Inflammatory macrophage treated with lipopolysaccharide for 4 hours (primary cell): ENCODE measurements at places on chromosomes 3 and 15.

- DNase-seq = no peak
Observed at GRCh38 chr15:93018574-93018973, 70.4 kb downstream of the RGMA start.

- no peak for DNase-seq
Observed at GRCh38 chr15:33279613-33280205, 31.1 kb upstream of the RYR3 start.

GRCh38 chr3:187572441-187572840 lies 97.8 kb downstream of the SST start:
- DNase-seq = no peak

DNA sequence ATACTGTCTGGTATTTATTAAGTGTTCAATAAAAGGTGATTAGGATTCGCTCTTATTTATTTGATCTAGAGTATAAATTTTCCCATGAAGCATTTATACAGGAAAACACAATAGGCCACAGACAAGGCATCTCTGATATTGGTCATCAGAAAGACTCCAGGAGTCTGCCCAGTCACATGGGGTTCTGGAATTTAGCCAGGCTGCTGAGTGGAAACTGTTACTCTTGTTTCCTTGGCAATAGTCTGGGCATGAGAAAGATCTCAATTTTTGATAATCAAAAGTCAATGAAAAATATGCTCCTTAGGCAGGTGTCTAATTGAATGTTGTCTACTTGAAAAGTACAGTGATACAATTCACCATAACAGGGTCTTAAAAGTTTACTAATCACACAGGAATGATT lies 161.2 kb downstream of the FRMD5 start:
- DNase-seq = no peak

GRCh38 chr3:119912220-119912619 lies 130.3 kb downstream of the NR1I2 start:
- DNase-seq = peak; percentile 80

DNA sequence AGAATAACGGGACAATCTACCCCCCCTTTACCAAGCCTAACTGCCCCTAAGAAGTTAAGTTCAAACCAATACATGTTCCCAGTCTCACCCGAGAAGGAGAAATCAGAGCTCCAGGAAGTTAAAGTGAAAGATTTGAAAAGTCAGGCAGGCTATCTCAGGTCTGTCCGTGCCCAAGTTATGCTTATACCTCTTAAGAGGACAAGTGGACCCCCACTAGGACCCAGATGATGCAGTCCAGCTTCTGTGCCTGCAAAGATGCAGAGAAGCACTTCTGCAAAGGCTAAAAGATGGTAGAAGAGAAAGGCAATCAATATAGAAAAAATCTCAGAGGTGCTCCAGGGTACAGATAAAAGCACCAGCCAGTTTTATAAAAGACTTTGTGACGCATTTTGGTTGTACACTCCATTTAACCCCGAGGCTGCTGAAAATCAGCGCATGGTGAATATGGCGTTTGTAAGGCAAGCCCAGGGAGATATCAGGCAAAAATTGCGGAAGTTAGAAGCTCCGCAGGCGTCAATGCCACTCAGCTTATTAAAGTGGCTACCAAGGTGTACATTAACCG lies 9.8 kb upstream of the SLC9C1 start:
- peak; percentile 21 for DNase-seq

DNA sequence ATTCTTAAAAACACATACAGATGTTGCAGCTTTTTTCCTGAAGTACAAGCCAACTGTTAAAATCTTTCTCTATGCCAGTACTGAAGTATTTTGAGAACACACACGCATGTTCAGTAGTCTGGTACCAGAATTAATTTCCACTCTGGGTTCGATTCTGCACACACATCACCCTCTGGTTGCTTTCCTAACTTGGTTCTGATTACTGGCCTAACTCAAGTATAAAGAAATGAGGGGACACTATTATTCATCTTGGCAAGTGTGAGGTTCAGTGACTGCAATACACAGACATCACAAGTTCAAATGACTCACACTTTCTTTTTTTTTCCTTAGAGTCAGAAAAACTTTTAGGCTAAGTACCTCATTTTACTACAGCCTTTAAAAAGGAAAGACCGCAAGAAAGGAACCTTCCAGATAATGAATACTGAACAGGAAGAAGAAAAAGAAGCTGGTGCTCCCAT lies 37.4 kb upstream of the LDHAL6B start:
- peak; percentile 96 for DNase-seq

DNA sequence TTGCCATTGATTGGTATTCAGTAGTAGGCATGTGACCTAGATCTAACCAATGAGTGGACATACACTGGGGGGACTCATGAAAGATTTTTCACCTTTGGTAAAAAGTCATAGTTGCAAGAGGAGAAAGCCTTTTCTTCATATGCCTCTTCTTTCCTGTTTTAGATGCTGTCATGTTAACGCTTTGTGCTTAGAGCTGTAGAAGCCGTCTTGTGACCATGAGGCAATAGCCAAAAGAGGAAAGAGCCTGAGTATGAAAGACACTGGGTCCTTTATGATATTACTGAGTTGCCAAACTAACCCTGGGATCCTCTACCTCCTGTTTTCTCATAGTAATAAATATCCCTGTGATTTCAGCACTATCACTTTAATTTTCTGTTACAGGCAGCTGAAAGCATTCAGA lies 396.0 kb downstream of the FHIT start:
- peak; percentile 94 for DNase-seq

- DNase-seq = peak; percentile 5
Observed at GRCh38 chr3:113712129-113712528, 15.7 kb upstream of the USF3 start.

GRCh38 chr3:190458040-190458439 lies 8.3 kb upstream of the TMEM207 start:
- no peak for DNase-seq

GRCh38 chr3:135633078-135633477 lies 332.4 kb upstream of the PPP2R3A start:
- DNase-seq = no peak

- DNase-seq = no peak
Observed at GRCh38 chr3:117366574-117366973, 657.0 kb downstream of the TUSC7 start.

GRCh38 chr3:133843634-133844033 lies 38.0 kb downstream of the SRPRB start:
- no peak for DNase-seq

GRCh38 chr3:149150436-149150835 lies 21.0 kb downstream of the HPS3 start:
- DNase-seq = no peak

- DNase-seq = no peak
Observed at GRCh38 chr15:40927495-40927872, 1.7 kb upstream of the DLL4 start.

DNA sequence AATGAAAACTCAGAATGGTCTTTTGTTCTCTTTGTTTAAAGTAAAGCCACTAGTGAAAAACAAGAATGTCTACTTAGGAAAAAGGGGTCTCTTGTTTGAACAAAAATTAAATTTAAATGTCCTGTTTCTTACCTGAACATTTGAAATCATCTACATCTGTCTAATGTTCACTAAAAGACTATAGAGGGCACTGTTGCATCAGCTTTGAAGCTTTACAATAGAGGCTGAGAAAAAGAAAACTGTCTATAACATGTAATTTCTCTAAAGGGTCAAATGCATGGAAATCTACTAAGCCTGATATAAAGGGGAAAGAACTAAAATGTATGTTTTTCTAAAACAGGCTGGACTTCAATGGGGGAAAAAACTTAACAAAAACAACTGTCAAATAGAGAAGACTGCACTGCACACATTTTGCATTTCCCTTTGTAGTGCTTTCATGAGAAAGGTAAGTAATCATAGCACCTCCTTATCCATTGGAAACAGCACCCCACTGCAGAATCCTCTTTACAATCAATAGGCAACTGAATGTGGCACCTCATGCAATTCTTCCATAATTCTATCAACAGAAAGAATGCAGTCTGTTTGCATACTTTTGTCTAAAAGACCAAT lies 26.3 kb downstream of the DPH6 start:
- DNase-seq = peak; percentile 57

- no peak for DNase-seq
Observed at GRCh38 chr3:151960961-151961580, 87.6 kb downstream of the SUCNR1 start.

DNA sequence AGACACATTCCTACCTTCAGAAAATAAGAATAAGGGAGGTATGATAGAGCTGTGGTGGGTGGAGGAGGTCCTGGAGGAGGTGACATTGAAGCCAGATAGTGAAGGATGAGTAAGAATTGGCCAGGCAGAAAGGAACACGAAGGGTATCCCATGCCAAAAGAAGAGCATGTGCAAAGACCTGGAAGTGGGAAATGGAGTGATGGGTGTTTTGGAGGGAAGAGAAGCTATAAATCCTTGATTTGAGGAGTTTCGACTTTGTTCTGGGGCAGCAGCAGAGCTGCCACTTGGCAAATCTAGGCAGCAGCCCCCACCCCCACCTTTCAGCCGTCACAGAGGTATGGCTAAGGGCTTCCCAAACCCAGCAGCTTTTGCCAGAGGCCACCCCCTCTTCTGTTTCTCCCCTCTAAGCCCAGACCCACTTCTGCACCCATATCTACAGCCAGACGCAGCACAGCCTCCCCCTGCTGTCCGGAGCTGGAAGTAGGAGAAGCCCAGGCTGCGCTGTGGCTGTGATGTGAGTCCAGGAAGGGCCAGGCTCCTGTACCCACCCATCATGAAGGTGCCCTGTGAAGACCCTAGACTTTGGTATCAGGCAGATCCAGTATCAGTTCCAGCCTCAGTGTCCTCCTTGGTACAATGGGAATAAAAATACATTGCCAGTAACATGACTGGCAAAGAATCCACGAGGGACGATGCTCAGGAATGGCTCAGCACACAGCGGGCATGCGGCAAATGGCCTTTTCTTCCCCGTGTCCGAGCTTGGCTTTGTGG lies 188.7 kb upstream of the LINGO1 start:
- DNase-seq = peak; percentile 42

GRCh38 chr3:61527011-61527410 lies 34.4 kb upstream of the PTPRG start:
- no peak for DNase-seq

- no peak for DNase-seq
Observed at GRCh38 chr3:124745756-124746155, 15.5 kb downstream of the UMPS start.

DNA sequence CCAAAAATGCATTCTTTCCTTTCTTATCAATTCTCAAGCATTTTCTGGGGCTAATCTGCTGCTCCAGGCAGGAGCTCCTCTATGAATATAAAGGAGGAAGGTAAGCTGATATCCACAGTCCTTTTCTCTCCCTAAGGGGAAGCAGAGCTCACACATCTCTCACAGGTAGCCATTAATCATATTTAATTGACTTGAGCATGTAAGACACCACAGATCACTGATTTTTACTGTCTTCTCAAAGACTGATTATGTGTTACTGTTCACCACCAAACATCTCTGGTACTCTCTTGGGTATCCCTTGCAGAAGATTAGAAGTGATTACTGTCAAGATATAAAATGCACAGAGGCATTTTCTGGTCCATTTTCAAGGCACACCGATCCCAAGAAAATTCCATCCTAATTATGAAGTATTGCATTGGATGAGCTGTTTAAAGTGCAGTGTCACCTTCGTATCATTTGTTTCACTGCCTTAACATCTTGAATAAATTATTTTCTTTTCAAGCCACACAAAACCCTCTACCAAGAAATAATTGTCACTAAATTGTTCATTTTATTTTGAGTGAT lies 100.7 kb downstream of the ARPP21 start:
- no peak for DNase-seq

GRCh38 chr3:42853056-42853455 lies 22.6 kb downstream of the CYP8B1 start:
- no peak for DNase-seq

DNA sequence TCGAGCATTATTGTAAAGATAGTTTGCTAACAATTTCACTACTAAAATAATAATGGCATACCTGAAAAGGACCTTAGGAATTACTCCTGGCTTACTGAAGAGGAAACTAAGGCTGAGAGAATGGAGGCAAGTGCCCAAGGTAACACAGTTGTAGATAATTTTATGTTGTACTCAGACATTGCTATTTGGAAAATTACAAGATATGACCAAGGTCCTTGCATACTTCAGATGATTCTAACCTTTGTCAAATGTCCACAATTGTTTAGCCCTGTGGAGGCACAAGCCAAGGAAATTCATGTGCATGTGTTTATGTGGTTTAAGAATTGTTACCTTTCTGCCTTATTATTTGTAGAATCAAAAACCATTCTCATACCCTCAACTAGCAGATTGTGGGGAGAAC lies 105.7 kb downstream of the TUSC7 start:
- no peak for DNase-seq

DNA sequence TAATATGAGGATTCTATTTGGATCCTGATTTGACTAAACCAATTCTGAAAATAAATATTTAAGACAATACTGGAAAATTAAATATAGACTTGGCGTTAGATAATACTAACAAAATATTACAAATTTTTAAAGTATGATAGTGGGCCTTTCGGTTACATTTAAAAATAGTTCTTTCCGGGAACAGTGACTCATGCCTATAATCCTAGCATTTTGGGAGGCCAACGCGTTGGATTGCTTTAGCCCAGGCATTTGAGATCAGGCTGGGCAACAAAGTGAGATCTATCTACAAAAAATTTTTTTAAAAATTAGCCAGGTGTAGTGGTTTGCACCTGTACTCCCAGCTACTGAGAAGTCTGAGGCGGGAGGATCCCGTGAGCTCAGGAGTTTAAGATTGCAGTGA lies 30.3 kb upstream of the GADL1 start:
- DNase-seq = no peak

GRCh38 chr15:99239545-99240198 lies 9.7 kb downstream of the TTC23 start:
- DNase-seq = peak; percentile 87

DNA sequence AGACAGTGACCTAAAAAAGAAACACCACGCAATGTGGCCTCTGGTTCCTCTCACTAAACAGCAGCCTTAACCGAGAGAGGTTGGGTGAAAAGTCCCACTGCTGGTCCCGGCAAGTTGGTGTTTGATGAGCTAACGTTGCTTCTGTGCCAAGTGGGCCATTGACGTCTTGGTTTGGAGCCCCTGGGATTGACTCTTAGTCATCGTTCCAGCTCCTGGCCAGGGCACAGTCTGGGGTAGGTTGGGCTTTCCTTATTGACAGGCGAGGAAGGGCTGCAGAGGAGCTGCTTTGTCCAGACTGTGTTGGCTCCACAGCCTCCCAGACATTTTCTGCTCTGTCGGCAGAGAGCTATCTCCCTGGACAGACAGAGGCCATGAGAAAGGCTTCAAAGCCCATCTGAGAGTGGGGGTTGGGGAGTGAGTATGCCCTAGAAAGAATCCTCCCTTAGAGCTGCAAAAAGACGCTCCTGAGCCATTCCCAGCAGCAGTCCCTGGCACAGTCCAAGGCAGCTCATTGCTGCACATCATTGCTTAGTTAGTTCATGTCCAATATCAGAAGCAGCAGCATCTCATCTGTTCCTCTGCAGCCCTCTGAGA lies 28.6 kb upstream of the C3orf80 start:
- no peak for DNase-seq

GRCh38 chr3:112646623-112647022 lies 5.7 kb upstream of the CCDC80 start:
- no peak for DNase-seq

DNA sequence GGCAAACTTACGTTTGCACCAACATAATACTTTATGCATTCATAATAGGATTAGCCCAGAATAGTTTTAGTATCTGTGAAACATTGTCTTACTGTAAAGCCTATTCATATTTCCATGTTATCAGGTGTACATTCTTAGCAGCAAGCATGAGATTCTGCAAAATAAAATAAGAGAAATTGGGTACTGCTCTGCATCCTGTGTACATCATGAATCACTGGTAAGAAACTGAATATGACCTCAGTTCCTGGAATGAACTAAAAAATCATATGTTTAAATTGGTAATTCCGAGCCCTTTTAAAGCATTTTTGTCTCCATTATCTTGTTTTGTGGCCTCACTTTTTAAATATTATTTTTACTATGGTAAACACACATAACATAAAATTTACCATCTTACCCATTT lies 605.1 kb downstream of the ROBO1 start:
- DNase-seq = no peak

GRCh38 chr15:66623801-66624453 lies 58.1 kb upstream of the LCTL start:
- DNase-seq = peak; percentile 17
